Activated T-helper 1 cell treated with anti-CD3 and anti-CD28 coated beads, Interleukin-12 subunit alpha, Interleukin-12 subunit beta, Interleukin-2, Interleukin-4 antibody, amounts not matched to agents 30 ng/mL and 10 ng/mL and 1 ng/mL, durations not matched to agents 14 hours and 24 hours and 36 hours (primary cell): ENCODE measurements at places on chromosomes 2 and 18.

- no peak for DNase-seq
Measured at GRCh38 chr18:31738460-31739407, 21.9 kb downstream of the SLC25A52 start.

- no peak for DNase-seq
Measured at GRCh38 chr2:239396881-239397681, 3.7 kb downstream of the HDAC4 start.

- DNase-seq: no peak
Measured at GRCh38 chr2:202932425-202933138, 20.5 kb downstream of the CARF start.

DNA sequence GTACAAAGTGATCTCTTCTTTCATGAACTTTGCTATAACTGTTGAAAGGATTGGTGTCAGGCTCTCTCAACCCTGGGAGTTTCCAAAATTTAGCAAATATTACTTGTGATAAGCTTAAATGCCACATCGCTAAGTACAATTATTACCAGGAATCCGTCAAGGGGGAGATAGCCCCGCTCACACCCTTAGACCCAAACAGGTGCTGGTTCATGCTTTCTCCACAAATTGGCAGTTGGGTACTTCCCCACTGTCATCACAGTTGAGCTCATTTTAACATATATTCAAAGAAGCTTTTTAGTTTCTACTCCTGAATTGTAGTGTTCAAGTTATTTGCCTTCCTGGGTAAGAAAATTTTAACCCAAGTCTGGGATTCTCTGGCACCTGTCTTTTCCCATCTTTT, 29.8 kb upstream of the EPB41L5 start:
- DNase-seq: no peak

- no peak for DNase-seq
Measured at GRCh38 chr2:3034856-3035255, 342.8 kb downstream of the EIPR1 start.

- no peak for DNase-seq
Measured at GRCh38 chr2:234345921-234346320, 151.0 kb downstream of the ARL4C start.

DNA sequence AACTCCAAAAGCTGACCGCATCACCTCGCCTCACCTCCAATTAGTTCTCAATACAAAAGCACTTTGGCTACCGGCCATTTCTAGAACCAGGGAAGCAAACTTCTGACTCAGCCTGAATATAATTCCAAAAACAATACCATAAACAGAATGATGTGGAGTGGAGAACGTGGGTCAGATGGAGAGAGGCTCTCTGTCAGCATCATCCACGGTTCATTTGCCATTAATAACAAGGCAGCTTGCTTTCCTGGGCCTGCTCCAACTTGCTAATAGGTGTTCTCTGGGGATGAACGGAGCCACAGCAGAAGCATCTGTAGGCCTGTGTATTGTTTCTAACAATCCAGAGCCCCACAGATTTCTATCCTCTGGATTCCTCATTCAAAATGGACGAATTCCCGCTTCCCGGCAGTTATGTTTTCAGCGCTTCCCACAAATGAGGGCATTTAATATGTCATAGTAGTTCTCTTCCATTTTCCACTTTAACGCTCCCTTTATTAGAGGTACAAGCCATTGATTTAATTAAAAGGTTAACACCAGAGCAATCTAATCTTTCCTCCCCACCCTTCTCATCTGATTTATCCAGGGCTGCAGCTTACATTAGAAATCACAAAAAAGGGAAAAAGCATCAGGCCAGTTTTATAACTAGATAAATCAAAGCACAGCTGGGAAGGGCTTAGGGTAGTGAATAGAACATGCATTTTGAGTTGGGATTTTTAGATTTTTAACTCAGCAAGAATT, 23.2 kb upstream of the CNTNAP5 start:
- DNase-seq: no peak

- DNase-seq: no peak
Measured at GRCh38 chr2:208025814-208026184, 472 bp upstream of the PLEKHM3 start.

DNA sequence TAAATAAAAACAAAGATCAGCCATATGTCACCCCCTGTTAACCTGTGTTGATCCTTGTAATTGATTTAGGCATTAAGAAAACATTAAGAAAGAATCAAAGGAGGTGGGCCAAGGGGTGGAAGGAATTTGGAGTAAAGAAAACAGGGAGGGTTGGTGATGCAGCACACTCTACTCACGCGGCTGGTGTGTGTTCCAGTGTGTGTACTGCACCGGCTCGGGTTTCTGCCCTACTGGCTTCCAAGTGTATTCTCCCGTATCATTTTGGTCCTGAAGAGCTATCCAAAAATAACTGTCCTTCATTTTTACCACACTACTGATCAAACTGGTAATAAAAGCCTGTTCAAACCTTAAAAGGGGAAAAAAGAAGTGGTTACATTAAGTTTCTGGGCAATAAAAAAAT, 56.9 kb downstream of the PLA2R1 start:
- DNase-seq: no peak

DNA sequence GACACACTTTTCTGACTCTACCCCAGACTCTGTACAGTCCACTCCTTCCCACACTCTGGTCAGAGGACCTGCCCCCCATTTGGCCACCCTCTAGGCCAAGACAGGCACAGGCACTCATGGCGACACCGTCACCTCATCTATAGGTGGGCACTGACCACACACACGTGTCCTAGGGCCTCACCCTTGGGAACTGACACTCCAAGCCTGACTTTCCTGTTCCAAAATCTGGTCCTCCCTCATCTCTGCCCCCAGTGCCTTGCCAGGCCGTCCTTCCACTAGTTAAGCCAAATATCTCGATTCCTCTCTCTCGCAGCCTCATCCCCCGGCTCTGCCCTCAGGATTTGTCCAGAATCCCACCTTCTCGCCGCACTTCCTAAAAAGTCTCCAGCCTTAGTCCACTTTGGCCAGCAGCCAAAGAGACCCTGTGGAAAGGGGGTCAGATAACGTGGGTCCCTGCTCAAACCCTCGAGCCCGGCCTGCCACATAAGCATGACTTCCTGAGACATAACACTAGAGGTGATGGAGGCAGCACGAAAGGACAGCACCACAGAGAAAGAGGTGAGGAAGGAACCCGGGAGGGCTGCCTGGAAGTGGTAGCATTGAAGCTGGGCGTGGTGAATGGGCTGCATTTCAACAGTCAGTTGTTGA, 105.8 kb upstream of the OTOS start:
- no peak for DNase-seq

DNA sequence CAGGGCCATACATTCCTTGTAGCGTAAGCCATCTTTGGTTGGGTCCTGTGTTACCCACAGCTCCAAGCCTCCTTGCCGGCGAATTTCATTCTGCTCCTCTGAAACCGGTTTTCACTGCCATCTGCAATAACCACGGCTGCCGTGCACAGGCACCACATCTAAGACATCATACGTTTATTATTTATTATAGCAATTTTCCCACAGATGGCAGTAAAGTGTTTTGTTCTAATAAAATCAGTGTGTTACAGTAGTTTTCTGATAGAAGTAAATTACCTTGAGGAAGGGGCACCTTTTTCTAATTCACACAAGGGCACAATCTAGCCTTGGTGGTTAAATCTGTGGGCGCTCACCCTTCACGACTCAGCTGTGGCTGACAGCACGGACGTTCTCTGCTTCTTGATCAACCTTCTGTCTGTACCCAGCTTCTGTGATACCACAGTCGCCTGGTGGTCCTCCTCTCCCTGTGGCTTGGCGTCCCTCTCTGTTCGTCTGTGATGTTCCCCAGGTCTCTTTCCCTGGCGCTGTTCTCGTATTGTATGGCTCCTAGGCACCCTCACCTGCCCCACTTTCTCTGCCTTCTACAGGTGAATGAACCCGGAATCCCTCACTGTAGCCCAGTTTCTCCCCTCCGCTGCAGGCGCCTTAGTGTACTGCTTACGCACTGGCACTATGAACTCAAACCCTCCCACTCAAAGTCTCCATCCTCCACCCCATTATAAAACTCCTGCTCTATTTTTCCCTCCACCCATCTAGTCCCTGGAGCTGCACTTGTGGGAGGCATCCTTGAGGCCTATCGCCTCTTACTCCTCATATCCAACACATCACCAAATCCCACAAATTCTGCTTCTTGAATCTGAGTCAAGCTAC, 236.8 kb downstream of the DYSF start:
- DNase-seq: no peak

DNA sequence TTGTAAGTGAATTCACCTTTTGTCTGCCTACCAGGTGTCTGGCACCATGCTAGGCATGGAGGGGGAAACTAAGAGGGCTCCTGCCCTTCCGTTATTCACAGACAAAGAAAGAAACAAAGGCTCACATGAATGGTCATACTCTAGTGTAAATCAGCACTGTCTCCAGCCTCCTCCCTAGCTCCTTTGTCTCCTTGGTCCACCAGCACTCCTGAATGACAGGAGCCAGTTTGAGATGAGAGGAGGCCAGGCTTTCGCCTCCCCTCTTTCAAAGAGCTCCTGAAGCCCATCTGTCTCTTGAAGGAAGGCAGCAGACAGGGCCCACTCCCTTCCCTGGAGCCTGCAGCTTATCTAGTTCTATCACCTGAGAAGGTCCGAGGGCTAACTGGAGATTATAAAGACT, 18.7 kb downstream of the SATB2 start:
- DNase-seq: no peak

DNA sequence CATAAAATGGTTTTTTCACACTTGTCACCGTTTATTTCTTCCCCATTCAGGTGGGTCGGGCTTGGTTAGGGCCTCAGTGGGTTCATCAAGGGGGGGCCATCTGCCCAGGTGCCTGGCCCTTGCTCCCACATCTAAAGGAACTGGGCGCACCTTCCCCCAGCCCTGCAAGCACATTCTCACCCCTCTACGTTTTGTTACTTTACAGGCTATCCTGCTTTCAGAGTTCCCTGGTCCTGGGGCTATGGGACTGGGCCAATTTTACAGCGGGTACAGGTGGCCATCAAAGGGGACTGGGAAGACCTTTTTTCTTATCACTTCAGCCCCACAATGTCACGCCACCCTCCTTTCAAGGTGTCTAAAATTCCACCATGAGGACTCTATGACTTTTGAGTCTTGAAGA, 71.8 kb upstream of the HAAO start:
- no peak for DNase-seq

GRCh38 chr18:13520306-13520705, 206.1 kb downstream of the FAM210A start:
- DNase-seq: no peak

DNA sequence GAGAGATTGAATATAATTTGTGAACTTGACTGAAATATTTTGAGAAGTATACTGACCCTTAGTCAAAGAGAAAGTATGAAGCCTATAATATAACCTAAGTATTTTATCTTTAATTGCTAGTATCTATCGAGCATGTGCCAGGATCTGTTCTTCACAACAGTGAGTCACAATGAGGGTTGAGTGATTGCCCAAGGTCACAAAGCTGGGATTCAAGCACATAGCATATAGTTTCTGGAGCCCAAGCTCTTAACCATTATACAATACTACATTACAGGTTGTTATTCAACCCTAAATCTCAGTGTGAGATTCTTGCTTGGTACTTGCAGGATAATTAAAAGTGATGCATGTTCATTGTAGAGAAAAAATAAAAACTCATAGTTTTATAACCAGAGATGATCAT, 97.2 kb downstream of the RAB3GAP1 start:
- no peak for DNase-seq
